ENCODE measurements at places on chromosomes 5 and 9.

DNA sequence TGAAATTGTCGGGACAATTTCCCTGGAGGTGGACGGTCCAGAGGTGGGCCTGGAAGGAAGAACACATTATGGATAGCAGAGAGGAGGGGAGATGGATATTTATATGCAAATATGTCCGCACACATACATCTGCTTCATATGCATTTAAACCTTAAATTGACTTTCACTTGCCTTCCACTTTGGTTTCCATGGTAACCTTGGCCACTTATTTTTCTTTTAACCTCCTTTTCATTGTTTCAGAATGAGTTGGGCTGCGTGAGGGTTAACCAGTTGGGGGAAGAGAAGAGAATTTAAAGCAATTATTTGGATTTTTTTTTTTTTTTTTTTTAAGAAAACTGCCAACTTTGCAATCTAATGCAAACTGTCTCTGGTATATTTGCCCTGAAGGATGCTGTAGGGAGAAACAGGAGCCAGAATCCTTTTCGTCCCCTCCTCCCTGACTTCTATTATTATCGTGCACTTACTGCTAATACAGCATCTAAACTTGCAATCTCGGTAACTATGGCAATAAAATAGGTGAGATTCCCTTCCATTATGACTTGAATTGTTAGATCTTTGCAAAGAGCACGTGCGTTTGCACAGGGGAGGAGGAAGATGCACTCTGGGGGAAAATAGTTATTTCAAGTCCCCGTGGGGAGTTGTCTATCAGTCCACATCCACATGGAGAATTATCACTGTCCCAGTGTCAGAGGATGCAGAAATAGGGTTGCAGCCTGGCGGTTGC lies 35.6 kb downstream of the TLR4 start:
- no peak for DNase-seq

DNA sequence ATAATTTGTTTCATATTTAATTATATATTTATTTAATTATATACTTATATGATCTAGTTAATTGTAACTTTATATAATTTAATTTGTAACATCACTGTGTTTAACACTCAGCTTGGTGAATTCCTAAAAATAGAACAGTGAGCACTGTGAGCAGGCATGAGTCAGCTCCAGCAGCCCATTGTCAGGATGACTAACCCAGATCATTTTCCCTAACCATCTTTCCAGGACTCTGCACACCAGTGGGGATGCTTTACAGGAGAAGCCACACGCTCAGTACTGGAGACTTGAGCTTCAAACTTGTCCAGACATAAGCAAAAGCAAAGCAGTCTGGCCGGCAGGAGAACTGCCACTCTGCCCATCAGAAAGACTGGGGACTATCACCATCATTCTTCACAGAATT lies 446.2 kb upstream of the TRPC7 start:
- no peak for DNase-seq

DNA sequence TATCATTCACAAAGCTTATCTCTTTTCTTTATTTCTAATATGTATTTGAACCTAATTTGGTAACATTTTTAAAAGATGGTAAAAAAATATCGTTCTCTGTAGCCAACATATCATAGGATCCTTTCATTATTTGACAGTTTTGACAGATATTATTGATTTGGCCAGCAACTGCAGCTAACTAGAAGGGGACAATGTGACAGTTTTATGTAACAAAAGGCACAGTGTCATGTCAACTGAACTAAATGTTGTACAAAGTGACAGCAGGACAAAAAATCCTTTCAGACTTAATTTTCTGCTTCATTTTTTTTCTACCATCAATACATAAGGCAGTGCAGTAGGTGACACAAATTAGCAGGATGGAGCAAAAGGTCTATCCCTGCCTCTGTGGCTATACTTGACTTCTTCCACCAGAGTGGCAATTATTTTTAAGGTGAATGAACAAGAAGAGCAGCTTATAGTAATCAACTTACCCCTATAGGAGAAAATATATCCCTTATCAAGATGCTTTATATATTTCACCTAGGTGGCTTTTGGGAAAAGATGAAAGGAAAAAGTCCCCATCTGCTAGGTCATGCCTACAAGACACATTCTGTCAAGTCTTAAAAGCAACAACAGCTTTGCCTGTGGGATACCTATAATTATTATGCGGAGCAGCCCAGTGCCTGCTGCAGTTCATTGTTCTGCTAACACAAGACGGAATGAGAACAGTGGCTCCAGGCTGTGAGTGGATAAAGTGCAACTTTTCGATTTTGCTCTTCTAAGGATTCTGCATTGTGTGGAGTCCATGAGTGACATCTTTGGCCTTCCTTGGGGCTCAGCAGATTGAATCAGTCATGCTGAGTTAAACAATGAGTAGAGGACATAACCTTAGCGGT lies 694.9 kb downstream of the ISL1 start:
- DNase-seq: peak; percentile 74

DNA sequence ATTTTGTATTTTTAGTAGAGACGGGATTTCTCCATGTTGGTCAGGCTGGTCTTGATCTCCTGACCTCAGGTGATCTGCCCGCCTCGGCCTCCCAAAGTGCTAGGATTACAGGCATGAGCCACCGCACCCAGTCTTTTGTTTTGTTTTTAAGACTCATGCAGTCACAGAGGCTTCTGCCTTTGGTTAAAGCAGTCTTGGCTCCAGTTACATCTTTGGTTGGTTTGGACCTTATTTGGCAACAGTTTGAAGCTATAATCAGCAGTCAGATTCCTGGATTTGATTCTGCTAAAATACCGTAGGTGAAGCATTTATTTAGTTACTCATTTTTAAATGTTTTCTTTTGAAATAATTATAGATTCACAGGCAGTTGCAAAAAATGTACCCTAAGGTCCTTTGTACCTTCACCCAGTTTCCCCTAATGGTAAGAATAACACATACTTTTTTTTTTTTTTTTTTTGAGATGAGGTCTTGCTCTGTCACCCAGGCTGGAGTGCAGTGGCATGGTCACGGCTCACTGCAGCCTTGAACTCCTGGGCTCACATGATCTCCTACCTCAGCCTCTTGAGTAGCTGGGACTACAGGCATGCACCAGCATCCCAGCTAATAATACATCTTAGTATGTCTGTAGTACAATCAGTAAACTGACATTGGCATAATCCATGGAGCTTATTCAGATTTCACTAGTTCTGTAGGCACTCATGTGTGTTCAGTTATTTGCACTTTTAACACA lies 15.7 kb downstream of the USP20 start:
- no peak for DNase-seq

- DNase-seq: no peak
Observed at GRCh38 chr5:52727576-52727975, 60.1 kb upstream of the ITGA1 start.

- DNase-seq: no peak
Observed at GRCh38 chr5:14174230-14174636, 31.1 kb downstream of the TRIO start.

DNA sequence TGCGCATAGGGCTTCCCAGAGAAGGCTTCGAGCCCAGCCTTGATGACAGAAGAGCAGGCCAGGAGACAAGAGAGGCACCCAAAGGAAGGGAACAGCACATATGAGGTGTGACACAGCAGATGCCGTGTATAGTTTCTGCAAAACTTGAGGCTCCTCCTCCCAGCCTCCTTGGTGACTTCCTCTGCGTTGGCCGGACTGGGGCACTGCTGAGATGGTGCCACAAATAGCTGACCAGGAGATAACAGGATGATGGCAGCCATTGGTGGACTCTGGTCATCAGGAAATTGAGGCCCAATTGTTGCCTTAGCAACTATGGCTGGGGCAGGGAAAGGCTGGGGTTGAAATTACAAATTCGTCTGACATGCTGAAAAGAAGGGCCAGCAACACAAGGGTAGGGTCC lies 4.8 kb upstream of the ZNF79 start:
- DNase-seq: no peak

DNA sequence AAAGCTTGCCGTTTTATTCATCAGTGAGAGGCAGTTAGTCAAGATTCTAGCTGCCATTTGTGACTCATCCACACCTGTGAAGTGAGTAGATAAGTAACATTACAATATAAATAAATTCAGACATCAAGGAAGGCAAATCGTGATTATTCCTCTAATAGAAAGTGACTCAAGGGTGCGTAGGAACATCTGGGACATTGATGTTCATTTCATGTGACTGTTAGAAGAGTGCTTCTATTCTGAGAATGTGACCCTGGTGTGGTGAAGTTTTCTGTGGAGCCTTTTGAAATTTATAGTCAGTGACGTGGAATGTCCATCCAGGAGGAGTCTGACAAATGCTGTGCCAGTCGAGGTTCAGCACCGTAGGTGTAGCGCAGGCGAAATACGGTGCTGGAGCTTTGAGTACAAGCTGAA lies 48.4 kb upstream of the FAM240B start:
- no peak for DNase-seq

- no peak for DNase-seq
Observed at GRCh38 chr5:148732692-148733091, 78.4 kb upstream of the HTR4 start.

Measured in NCI-H1105 treated with DMSO at 0.1 percent for 48 hours (cell line).